Right renal cortex interstitium (tissue), 3 donors: ENCODE measurements at places on chromosomes 1 and 21. TPM values are rescaled to one million over a fixed set of nuclear protein-coding genes. Genes with fewer than 3 reads are reported as not detected.

DNA sequence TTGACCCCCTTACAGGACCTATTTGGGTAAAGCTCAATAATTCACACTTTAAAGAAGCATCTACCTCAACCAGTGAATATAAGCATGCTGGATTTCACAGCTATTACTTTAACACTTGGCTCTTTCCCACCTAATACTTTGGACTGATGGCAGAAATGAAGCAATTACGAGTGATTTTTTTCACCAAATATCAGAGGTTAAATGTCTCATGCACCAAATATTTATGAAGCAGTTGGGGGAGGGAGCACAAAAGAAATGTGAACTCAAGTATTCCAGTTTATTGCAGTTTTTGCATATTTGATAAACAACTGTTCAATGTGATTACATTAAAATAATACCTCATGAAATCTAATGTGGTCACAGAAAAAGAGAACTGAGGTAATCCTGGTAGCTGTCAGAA lies 223.6 kb downstream of the LRRC7 start:
- DNase-seq: no peak

- no peak for DNase-seq
Observed at GRCh38 chr1:78483903-78484302, 6.9 kb upstream of the PTGFR start.

DNA sequence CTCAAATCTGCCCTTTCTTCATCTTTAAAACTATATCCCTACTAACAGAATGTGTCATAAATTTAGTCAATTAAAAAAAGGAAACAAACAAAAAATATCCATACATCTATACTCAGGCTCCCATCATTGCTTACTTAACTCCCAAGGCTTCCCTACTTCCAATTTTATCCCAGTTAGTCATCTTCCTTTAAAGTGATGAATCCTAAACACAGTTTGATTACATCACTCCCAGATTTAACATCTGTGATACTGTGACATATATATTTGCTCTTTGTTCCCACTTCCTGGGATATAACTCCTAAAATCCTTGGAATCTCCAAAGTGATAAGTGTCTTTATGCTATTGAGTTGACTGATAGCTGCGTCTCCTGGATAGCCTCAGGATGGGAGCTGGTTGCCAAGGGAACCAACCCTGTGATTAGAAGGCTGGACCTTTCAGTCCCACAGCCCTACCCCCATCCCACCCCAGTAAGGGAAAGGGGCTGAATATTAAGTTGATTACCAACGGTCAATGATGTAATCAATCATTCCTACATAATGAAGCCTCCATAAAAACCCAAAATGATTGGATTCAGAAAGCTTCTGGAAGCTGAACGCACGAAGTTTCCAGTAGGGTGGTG lies 21.6 kb downstream of the GLMN start:
- DNase-seq: no peak

DNA sequence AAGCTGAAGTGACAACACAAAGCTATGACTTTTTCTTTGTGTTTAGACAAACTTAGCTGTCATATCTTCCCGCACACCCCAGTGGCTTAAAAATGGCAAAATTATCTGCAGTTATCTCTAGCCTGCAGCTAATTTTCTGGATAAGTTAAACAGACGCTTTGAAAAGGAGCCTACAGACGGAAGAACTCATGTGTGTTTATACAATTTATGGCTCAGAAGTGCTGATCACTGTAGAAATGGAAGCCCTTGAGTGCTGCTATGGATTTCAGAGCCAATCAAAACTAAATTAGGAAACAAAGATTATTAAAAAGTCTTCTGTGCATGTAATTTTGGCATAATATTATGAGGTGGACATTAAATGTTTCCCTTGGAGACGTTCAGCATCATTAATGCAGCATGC lies 11.6 kb downstream of the NTNG1 start:
- no peak for DNase-seq

- no peak for DNase-seq
Observed at GRCh38 chr1:233675446-233675845, 61.5 kb downstream of the KCNK1 start.

DNA sequence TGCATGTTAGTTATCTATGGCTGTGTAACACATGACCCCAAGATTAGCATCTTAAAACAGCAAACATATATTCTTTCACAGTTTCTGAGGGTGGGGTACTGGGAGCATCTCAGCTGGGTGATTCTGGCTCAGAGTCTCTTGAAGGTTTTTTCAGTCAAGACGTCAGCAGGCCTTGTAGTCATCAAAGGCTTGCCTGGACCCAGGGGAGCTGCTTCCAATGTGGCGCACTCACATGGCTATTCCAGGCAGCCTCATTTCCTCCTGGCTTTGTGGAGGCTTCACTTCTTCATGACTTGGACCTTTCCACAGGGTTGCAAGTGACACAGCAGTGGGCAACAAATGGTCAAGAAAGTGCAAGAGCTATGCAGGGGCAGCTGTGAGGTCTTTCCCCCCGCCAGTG lies 114.7 kb downstream of the ACTL8 start:
- no peak for DNase-seq

GRCh38 chr1:221032637-221033280 lies 153.5 kb downstream of the HLX start:
- DNase-seq: no peak

DNA sequence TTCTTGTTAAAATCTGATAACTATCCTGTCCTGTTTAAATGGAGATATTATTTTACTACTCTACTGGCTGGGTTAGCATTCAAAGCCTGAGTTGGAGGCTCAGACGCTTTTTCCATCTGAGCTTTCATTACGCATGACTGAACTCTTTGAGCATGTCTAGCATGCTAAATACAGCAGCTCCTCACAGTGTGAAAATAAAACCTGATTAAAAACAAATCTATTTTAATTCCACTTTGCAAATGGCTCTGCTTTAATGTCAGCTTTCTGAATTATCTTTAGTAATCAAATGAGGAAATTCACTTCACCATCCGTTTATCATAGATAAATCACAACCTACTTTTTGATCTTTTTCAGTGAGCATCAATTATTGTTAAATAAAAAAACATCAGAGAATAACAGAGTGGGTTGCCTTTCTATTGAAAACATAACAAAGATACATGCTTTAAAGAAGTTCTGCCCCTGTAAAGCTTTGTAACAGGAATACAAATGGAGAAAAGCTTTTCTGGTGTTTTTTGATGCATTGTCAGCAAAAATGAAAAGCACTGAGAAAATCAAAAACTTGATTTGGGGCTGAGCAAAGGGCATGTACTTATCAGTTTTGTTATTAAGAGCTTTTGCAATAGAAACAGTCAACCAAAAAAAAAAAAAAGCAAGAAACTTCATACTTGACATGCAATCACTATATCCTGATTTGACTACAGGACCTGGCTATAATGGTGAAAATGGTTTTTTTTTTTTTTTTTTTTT lies 3.5 kb upstream of the SPEN start:
- no peak for DNase-seq

- DNase-seq: no peak
Observed at GRCh38 chr1:246074421-246074820, 432.7 kb downstream of the SMYD3 start.

DNA sequence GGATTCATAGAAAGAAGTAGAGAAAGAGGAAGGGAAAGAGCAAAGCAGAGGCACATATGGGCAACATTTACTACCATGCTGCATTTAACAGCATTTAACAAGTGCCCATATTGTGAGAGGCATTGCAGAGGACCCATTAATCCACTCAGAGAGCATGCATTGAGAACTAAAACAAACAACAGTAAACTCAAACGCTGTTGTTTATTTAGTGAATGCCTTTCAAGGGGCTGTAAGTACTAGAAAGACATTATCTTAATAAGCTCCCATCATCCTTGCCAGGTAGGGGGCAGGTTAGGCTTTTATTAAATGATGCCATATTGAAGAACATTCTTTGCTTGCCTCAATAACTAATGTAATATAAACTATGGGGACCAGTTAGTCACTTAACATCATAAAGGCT lies 254.3 kb upstream of the DAB1 start:
- DNase-seq: no peak

DNA sequence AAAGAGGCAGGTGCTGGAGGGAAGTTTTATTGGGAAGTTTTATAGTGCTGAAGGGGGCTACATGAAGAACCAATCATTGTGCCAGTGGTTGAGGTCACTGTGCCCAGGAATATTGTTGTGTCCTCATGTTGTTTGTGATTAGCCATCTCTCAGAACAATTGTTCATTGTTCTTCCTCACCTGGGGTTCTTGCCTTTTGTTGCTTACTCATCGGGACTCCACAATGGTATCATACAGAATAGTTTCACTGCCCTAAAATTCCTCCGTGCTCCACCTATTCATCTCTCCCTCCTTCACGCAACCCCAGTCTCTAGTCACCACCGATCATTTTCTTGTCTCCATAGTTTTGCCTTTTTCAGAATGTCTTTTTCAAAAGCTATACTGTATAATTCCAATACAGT lies 38.9 kb upstream of the CDC14A start:
- DNase-seq: no peak

PADI2 gene
- polyA plus RNA-seq: 2.6 TPM

HCN3 gene
- polyA plus RNA-seq: 6.8 TPM

MORC3 gene
- 43.0 TPM for polyA plus RNA-seq
